HTR-8/SVneo (cell line): ENCODE measurements at places on chromosomes 12 and 14.
A peak's percentile ranks its signal among the peaks of the same experiment; 100 is the strongest.

DNA sequence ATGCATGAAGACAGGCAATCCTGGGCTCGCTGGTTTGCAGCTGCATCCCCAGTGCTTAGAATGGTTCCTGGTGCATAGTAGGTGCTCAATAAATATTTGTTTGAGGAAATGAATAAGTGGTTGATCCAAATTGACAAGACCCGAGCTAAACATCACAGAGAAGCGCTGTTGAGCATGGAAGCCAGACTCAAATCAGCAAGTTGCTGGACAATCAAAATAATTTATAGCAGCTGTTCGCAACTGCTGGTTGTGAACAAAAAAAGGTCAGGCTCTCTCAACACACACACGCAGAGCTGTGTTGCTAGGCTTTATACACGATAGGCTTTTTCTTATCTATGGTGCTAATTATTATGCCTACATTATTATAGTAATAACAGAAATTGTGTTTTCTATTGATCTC, 190.2 kb downstream of the TBX5 start:
- no peak for DNase-seq

GRCh38 chr12:54068418-54069070, 14.9 kb downstream of the HOXC4 start:
- no peak for DNase-seq

GRCh38 chr12:127145929-127146789, 1120.8 kb upstream of the TMEM132C start:
- DNase-seq = peak; percentile 5

- no peak for DNase-seq
Observed at GRCh38 chr12:56574210-56574609, 52.6 kb downstream of the RBMS2 start.

DNA sequence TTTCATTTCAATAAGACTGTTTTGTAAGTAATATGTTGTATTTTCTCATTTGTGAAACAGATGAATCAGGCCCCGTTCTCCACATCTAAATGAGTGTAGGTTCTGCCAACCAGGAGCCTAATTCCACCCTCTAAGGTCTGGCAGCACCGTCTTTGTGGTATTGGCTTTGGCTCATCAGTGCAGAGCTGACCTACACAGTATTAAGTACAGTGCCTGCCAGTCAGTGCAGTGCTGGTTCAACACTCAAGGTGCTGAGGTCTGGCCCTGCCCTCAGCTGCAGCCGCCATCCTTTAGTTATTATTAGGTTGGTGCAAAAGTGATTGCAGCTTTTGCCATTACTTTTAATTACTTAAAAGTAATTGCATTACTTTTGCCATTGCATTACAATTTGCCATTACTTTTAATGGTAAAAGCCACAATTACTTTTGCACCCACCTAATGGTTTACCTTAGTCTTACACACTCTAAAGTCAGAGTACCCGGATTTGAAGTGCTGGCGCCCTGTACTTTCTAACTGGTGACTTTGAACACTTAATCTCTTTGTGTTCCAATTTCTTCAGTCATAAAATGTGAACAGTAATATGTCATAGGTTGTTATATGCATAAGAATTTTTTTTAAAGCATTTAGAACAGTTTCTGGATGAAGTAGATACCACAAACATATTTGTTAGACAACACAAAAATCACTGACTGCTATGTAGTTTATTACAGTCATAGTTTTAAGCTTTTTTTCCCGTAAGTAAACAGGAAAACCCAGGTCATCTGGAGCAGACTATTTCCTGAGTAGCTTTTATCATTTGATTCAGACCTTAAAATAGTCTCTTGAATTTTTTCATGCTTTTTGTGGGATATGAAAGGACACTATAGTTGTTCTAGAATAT, 99.5 kb downstream of the SYNE2 start:
- DNase-seq = no peak

- DNase-seq = no peak
Observed at GRCh38 chr12:52162981-52163380, 28.8 kb downstream of the KRT80 start.

DNA sequence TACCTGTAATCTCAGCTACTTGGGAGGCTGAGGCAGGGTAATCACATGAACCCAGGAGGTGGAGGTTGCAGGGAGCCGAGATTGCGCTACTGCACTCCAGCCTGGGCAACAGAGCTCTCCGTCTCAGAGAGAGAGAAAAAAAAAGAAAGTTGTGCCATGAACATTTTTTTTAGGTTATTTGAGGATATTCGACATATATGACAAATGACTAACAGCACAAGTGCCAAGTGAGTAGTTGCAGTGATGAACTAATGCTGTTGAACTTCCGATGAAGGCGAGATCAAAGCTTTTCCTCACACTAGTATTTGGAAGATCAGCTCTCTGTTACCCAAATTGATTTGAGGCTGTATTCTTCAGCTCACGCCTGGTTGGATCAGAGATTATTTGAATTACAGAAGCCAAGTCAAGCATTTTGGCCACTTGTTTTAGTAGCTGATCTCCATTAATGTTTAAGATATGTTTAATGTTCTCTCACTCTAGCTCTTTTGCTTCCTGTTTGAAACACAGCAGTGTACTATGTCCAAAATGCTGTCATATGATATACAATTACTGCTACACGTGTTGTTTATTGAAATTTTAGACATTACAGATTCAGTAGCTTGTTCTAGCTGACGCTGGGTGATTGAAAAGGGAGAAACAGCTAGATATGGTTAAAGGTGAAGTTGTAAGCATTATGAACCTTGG, 43.4 kb downstream of the WDR20 start:
- no peak for DNase-seq

- DNase-seq = peak; percentile 89
Observed at GRCh38 chr12:27652174-27652763, 44.0 kb upstream of the REP15 start.

DNA sequence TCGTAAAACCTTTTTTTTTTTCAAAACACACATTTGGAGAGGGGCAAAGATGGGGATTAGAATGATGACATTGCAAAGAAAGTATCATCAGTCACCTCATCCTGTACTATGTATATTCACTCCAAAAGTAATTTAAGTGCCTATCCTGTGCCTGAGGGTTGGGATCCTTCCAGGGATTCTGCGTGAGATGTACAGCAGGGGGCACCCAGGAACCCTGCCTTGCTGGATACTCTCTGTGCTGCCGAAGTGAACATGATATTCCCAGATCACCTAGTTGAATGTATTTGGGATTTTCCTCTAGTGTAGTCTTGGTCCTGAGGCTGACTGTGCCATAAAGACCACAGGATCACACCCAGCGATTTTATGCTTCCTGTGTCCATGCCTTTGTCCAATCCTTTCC, 372.7 kb downstream of the IPO8 start:
- no peak for DNase-seq

DNA sequence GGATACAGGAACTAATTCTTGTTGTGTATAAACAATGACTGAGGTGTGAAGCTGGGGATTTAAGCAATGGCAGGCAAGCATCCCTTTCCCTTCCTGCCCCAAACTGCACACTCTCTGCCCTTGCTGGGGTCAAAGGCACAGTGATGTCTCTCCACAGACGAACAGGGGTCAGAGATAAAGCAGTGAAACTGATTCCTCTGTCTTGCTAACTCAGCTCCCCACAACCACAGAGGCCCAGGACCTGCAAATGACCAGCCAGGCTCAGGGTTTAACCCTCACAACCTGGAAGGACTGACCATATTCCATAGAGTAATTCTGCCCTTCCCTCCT, 67.2 kb downstream of the CCDC88C start:
- no peak for DNase-seq

DNA sequence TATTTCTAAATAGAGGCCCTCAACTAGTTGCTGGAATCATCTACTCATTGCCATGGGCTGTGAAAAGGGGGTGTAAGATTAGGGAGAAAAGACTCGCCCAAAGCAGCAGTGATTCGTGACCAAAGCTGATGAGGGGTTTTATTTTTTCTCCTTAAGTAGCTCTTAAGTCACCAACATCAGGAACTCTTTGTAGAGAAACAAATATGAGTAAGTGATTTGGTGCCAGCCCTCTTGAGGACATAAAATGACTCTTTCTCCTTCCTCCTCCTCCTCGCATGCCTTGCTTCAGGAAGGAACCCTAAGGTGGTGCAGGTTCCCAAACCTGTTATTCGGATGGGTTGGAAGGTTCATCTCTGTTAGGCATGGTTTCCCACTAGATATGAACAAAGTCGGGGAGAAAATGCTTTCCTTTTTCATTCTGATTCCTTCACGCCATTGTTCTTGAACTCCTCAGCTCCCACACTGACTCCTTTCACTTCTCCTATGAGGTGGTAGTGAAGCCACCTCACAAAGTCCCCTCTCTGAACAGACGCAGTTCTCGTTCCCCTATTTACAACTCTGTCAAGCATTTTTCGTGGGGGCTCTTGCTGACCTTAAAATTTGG, 113.4 kb downstream of the ETV6 start:
- DNase-seq = no peak

DNA sequence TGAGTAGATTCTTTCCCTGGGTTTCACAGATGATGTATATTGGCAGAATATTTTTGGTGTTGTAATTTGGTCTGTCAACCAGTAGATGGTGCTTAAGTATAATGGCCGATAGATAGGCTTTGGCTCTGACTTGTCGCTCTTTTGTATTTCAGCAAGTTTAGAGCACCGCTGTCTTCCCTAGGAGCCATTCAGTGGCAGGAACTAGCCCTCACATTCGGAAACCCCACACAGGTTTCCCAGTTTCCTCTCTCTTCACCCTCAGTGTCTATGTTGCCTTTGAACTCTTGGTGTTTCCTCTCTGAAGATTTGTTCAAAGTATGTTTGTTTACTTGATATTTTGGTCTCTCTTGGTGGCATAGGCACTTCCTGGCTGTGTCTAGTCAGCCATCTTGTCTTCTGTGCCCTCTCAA, 102.2 kb downstream of the GPHN start:
- DNase-seq = no peak

DNA sequence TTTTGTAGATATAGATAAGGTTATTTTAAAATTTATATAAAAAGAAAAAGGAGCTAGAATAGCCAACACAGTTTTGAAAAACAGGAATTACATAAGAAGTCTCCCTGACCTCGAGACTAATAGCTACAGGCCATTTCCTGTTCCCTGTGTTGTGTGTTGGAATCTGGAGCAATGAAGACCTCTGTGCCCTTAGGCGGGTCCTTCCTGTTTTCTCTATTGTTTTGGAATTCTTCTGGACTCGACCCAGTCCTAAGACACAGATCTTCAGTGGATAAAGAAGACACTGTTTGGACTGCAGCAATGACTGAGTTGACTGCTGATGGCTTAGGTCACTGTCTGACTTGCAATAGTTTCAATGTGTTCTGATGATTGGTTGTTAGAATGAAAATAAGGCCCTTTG, 26.2 kb downstream of the SNRPF start:
- DNase-seq = no peak

DNA sequence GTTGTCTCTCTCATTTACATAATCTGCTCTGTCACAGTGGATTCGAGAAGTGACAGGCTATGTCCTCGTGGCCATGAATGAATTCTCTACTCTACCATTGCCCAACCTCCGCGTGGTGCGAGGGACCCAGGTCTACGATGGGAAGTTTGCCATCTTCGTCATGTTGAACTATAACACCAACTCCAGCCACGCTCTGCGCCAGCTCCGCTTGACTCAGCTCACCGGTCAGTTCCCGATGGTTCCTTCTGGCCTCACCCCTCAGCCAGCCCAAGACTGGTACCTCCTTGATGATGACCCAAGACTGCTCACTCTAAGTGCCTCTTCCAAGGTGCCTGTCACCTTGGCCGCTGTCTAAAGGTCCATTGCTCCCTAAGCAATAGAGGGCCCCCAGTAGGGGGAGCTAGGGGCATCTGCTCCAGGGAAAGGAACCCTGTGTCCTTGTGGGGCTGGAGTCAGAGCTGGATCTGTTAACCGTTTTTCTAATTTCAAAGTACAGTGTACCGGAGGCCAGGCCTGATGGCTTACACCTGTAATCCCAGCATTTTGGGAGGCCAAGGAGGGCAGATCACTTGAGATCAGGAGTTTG, 5.1 kb downstream of the ERBB3 start:
- no peak for DNase-seq

DNA sequence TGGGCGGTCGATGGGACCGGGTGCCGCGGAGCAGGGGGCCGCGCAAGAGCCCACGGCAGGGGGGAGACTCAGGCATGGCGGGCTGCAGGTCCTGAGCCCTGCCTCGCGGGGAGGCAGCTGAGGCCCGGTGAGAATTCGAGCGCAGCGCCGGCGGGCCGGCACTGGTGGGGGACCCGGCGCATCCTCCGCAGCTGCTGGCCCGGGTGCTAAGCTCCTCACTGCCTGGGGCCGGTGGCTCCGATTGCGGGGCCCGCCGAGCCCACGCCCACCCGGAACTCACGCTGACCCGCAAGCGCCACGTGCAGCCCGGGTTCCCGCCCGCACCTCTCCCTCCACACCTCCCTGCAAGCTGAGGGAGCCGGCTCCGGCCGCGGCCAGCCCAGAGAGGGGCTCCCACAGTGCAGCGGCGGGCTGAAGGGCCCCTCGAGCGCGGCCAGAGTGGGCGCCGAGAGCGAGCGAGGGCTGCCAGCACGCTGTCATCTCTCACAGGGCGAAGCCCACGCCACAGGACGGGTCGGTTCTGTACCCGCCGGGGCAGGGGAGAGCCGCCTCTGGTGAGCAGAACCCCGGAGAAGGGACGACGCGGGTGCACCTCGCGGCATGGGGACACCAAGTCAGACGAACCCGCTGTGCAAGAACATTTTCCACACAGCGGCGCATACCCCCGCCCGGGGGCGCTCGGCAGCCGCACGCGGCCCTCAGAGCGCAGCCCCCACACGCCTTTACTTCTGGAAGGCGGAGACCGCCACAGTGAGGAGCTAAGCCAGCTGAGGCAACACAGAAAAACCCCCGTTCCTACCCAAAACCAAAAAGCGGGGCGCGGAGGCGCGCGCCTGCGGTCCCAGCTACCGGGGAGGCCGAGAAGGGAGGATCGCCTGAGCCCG, 1.2 kb upstream of the SIVA1 start:
- no peak for DNase-seq

GRCh38 chr12:132834181-132834711, 5.6 kb upstream of the GOLGA3 start:
- DNase-seq = no peak

DNA sequence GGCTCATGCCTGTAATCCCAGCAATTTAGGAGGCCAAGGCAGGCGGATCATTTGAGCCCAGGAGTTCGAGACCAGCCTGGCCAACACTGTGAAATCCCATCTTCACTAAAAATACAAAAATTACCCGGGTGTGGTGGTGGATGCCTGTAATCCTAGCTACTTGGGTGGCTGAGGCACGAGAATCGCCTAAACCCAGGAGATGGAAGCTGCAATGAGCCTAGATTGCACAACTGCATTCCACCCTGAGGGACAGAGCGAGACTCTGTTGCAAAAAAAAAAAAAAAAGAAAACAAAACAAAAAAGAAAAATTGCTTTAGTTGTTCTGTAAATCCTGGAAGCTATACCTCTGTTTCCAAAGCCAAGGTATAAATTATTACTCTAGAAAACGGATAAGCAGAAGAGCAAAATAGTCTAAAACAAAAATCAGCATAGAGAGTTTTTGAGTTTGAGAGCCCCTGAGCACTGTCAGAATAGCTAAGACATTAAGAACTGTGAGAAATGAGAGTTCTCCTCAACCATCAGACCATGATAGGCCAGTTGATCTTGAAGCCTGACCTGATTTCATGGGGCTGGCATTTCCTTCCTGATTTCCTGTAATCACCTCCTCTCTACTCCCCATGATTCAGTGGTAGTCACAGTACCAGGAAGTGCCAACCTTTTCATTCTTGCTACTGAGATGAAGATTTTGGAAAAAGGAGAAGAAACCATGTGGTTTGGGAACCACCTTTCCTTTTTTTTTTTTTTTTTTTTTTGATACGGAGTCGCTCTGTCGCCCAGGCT, 31.7 kb downstream of the ATP2A2 start:
- DNase-seq = peak; percentile 51
